ENCODE measurements at places on chromosomes 7 and 10.
A peak's percentile ranks its signal among the peaks of the same experiment; 100 is the strongest.

GRCh38 chr7:90474284-90475210, 5.1 kb downstream of the PTTG1IP2 start:
- no peak overlapping the region for H3K4me3 ChIP-seq
- peak overlapping the region; percentile 15 for H3K27ac ChIP-seq
- no peaks in the 10 kb centered on the region for H3K4me1 ChIP-seq
- no peak for DNase-seq
- H3K36me3 ChIP-seq, result no peaks in the 10 kb centered on the region

- no peaks in the 10 kb centered on the region for H3K27me3 ChIP-seq
- H3K4me3 ChIP-seq, result no peak overlapping the region
- DNase-seq, result peak; percentile 5
- no peaks in the 10 kb centered on the region for H3K36me3 ChIP-seq
- peak overlapping the region; percentile 32 for H3K27ac ChIP-seq
- H3K4me1 ChIP-seq, result no peaks in the 10 kb centered on the region
Observed at GRCh38 chr10:34584164-34584563, 230.9 kb downstream of the PARD3 start.

GRCh38 chr7:47576031-47576865, 5.7 kb downstream of the TNS3 start:
- H3K4me3 ChIP-seq, result no peak overlapping the region
- H3K4me1 ChIP-seq, result peaks cover 88% of the 10 kb centered on the region
- no peaks in the 10 kb centered on the region for H3K36me3 ChIP-seq
- H3K27ac ChIP-seq, result peak overlapping the region; percentile 100
- DNase-seq, result peak; percentile 78

- no peaks in the 10 kb centered on the region for H3K27me3 ChIP-seq
- peak overlapping the region; percentile 94 for H3K27ac ChIP-seq
- peak overlapping the region; percentile 58 for H3K4me3 ChIP-seq
Observed at GRCh38 chr7:88218836-88219605, 817 bp downstream of the SRI start.

GRCh38 chr7:2101630-2102374, 130.9 kb downstream of the MAD1L1 start:
- H3K27me3 ChIP-seq, result no peaks in the 10 kb centered on the region
- peaks cover 33% of the 10 kb centered on the region for H3K4me1 ChIP-seq
- H3K36me3 ChIP-seq, result no peaks in the 10 kb centered on the region
- H3K4me3 ChIP-seq, result no peak overlapping the region
- H3K27ac ChIP-seq, result no peak overlapping the region
